Activated T-helper 1 cell treated with anti-CD3 and anti-CD28 coated beads, Interleukin-2, amount 50 U/mL, for 16 hours (primary cell): ENCODE measurements at places on chromosomes 3 and 15.

DNA sequence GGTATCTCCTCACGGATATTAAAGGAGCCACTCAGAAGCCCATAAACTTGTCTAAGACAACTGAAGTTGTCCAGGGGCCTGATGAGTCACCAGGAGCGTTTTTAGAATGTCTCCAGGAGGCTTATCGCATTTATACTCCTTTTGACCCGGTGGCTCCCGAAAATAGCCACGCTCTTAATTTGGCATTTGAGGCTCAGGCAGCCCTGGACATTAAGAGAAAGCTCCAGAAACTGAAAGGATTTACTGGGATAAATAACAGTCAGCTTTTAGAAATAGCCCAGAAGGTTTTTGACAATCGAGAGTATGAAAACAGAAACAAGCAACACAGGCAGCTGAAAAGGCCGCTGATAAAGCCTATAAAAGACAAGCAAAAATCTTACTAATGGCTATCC lies 4.1 kb downstream of the DET1 start:
- no peak for DNase-seq

DNA sequence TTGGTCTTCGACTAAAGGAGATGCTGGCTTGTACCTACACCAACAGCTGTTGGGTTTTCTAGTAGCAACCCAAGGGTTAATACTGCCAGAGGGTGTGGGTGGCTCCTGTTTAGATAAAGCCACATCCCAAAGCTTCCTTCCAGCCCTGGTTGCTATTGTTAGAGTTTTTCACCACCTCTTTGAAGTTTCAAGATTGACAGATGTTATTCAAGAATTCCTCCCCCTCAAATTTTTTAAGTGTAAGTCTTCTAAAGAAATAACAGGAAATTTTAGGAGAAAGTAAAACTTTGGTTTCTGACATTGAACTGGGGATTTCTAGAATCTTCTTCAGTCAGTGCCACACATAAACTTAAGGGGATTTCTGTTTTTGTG lies 60.9 kb downstream of the TGFBR2 start:
- no peak for DNase-seq

DNA sequence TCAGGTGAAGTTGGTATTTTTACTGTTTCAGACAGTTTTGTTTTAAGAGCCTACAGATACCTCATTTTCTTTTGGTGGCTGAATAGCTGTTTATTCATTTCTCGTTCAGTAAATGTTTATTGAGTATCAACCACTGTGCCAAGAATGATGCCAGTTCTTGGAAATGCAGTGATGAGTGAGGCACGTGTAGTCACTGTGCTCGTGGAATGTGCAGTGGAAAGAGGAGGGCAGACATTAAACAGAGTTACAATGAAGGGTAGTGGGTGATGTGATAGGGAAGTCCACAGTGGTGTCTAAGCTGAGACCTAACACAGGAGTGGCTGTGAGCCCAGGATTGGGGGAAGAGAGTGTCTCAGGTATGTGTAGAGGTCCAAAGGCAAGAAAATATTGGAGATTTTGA lies 73.7 kb downstream of the ARHGEF26 start:
- DNase-seq: no peak

DNA sequence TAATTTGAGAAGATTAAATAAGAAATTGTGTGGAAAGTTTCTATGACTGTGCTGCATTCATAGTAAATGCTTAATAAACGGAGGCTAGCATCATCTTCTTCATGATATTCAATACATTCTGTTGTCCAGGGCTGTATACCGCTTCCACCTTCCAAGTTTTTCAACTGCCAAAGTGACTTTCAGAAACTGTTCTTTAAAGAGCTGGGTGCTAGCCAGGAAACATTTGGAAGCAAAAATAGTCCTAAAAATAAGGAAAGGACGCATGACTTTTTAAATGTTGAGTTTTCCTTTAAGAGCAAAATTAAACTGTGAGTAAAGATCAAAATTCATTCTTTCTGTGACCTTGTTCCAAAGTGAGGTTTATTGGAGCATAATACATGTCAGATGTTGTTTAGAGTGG lies 9.4 kb upstream of the ERC2 start:
- DNase-seq: no peak

DNA sequence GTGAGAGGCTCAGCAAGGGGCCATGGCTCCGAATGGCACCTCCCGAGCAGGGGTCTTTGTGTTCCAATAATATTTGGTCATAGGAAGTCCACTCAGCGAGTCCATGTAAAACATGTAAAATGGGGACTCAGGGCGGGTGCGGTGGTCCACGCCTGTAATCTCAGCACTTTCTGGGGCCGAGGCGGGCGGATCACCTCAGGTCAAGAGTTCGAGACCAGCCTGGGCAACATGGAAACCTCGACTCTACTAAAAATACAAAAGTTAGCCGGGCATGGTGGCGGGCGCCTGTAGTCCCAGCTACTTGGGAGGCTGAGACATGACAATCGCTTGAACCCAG lies 26.4 kb downstream of the EFCC1 start:
- DNase-seq: no peak

DNA sequence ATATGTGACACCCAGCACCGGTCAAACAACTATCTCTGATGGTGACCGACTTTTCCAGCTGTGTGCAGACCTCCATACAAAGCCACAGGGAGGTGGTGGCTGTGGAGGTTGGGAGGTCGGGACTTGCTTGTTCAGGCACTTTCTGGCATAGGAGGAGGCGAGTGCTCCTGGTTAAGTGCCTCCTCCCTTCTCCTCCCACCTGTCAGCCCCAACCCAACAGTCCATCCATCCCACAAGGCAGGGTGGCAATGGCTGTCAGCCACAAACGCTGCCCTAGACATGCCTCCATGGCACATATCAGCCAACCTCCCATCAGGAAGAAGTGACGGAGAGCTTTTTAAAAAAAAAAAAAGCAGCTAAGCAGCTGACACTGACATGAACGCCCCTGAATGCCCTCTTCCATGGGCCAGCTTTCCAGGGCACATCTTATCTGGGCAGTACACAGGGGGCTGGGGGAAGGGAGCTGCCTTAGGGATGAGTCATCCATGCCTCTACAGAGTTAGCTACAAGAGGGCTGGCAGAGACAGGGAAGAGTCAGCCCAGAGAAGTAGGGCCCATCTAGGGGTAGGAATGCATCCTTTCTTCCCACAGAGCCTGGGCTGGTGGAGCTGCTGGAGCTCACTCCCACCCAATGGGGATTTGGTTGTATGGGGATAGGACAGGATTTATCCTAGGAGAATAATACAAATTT lies 41.2 kb downstream of the CCDC12 start:
- DNase-seq: no peak

GRCh38 chr3:15520804-15521572 lies 518 bp downstream of the COLQ start:
- DNase-seq: no peak

DNA sequence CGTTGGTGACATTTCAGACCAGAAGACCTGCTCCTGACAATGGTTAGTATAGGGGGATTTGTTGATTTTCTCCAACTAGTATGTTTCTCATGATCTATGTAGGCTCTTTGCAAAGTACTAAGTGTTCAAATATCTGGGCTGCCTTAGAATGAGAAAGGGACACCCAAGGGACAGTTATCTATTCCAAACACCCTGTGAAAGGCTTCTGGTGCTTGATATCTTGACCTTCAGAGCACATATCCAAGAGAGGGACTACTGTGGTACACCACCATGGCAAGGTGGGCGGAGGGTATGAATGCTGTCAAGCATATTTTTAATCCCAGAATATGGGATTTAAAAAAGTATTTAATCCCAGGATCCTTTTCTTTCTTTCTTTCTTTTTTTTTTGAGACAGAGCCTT lies 1.1 kb downstream of the FANCD2OS start:
- no peak for DNase-seq

- DNase-seq: no peak
Measured at GRCh38 chr15:55319537-55320237, 665 bp downstream of the PIGB start.

DNA sequence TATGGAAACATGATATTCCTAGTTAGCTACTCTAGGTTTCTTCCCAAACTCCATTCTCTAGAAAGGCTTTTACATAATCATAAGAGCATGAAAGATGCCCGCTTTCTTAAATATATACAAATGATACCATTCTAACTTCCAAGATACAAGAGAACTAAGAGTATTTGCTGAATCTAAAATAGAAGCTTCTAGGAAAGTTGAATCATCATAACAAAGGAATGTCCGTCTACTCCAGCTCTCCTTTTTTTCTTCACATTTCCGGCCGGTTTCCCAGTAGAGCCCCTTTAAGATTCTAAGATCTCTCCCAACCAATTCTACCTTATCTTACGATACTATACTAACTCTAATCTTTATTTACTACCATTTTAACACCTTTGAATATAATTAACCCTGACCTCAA lies 60.1 kb downstream of the RAD18 start:
- no peak for DNase-seq
